Activated CD8-positive, alpha-beta T cell treated with anti-CD3 and anti-CD28 coated beads, Interleukin-2, amount 10 ng/mL, durations not matched to agents 7 days and 5 days (primary cell): ENCODE measurements at places on chromosomes 12 and 14.

- no peaks in the 10 kb centered on the region for H3K27me3 ChIP-seq
- no peak overlapping the region for H3K4me3 ChIP-seq
- no peak for DNase-seq
Observed at GRCh38 chr12:77510985-77511384, 319.7 kb upstream of the NAV3 start.

- DNase-seq, result no peak
- H3K36me3 ChIP-seq, result no peaks in the 10 kb centered on the region
Observed at GRCh38 chr12:62914443-62915203, 20.3 kb downstream of the PPM1H start.

GRCh38 chr12:120231316-120232011, 30.6 kb upstream of the RPLP0 start:
- H3K4me3 ChIP-seq, result peak overlapping the region; percentile 62
- H3K27ac ChIP-seq, result peak overlapping the region; percentile 85
- peak; percentile 79 for DNase-seq
- peaks cover 5% of the 10 kb centered on the region for H3K36me3 ChIP-seq
- H3K27me3 ChIP-seq, result no peaks in the 10 kb centered on the region

DNA sequence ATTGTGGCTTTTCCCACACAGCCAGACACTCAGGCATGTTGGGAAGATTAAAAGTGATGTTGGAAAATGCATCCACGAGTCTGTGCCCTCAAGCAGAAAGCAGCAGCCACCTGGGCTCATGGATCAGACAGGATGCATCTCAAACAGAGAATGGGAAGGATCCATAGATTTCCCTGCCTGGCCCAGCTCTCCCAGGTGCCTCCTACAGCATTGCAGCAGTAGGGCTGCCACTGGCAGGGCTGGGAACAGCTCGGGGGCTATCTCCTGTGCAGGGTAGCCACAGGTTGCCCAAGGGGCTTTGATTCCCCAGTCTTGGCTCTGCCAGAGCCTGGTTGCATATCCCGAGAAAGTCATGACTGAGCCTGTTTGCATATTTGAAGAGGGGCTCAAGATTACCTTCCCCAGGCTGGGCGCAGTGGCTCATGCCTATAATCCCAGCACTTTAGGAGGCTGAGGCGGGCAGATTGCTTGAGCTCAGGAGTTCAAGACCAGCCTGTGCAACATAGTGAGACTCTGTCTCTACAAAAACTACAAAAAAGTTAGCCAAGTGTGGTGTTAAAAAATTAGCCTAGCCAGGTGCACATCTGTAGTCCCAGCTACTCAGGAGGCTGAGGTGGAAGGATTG, 19.5 kb downstream of the C14orf132 start:
- no peaks in the 10 kb centered on the region for H3K36me3 ChIP-seq
- peaks cover 6% of the 10 kb centered on the region for H3K27me3 ChIP-seq
- no peaks in the 10 kb centered on the region for H3K4me1 ChIP-seq
- no peak overlapping the region for H3K27ac ChIP-seq
- DNase-seq, result no peak
